ENCODE measurements at places on chromosomes 6 and 20.

- DNase-seq, result no peak
Observed at GRCh38 chr6:168386973-168387372, 54.0 kb upstream of the SMOC2 start.

DNA sequence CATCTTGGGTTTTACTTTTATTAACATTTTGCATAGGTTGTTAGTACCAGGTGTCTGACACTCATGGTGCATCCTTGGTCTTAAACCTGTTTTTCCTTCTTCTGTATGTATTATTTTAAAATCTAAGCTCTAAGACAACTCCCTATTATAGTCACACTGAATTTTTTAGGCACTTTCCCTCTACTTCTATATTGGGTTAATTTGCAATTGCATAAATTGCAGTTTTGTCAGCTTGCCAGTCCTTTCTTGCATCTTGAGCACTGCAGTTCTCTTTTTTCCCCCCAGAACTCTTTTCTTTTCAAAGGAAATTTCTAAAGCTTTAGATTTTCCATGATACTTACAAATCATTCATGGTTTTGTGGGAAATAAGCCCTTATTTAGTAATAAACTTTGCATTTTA, 70.6 kb downstream of the ZNF292 start:
- no peak for DNase-seq

GRCh38 chr6:105677671-105678475, 275.0 kb upstream of the PREP start:
- DNase-seq, result no peak

DNA sequence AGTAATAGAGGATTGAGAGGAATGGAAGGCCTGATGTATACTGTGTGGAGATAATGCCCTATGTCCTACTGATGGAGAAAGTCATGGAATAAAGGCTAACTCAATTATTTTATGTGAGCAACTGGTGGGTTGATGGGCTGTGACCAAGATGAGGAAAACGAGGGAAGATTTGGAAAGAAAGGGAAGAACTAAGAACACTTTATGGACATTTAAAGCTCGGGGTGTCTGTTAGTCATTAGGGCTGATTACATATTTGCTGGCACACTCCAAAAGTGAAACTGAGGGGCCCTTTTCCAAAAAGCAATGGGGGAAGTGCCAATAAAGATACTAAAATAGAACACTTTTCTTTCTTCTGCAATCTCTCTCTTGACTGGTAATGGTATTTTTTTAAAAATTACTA, 439.5 kb downstream of the PLCB1 start:
- DNase-seq, result no peak

DNA sequence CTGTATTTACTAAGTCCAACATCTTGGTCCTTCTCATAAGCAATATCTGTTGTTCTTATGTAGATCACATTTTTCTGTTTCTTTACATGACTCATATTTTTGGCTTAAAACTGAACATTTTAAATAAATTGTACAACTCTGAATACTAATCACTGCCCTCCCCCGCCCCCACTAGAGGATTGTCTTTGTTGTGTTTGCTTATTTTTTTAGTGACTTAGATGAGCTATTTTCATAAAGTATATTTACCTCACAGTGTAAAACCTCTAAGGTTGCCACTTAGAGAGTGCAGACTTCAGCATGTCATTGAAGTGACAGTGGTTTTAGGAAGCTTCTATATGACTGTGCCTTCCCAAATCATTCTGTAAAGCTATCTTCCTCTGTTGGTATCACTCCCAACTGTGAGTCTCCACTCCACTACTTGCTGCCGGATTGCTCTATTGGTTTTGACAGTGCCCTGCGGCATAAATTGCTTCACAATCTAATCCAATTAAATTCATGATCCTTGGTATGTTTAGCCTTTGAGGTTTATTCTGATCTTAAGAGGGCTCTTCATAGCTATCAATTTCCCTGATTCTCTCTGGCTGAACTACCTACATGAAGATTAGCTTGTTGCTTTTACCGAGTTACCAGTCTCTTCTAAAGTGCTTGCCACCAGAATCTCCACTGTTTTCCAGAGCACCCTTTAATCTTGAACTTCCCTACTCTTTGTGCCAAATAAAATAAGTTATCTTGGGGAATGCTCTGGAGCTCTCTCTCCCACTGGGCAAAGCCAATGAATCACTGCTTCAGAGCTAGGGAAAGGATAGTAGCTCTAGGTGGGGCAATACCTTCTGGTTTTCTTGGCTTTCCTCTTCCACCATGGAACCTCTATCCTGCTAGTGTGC, 33.0 kb downstream of the SPTLC3 start:
- no peak for DNase-seq

DNA sequence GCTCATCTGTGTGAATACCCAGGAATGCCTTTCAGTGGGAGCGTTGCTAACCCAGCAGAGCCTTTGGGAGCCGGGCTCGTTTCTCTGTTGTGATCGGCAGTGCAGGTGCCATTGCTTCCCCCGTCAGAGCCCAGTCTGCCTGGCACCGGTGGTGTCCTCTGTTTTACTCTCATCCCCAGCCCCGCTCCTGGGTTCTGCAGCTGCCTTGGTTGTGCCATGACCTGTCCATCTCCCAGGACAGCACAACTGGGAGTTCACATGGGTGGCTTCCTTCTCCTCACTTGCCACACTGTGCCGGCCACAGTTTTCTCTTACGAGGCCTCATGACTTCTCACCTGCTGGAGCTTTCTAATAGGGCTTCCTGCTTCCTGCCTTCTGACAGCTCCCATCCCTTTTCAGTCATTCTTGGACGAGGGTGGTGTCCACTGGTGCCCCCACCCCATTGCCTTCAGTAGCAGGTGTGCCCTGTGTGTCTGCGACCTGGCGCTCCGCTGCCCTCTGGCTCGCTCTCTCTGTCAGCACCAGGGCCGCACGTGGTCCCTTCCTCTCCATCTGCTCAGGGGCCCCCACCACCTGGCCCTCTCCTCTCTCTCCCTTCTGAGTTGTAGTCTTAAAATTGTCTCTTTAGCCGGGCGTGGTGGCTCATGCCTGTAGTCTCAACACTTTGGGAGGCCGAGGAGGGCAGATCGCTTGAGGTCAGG, 110.9 kb downstream of the RPP40 start:
- DNase-seq, result no peak
